Immature natural killer cell (primary cell): ENCODE measurements at places on chromosomes 3 and 15.

DNA sequence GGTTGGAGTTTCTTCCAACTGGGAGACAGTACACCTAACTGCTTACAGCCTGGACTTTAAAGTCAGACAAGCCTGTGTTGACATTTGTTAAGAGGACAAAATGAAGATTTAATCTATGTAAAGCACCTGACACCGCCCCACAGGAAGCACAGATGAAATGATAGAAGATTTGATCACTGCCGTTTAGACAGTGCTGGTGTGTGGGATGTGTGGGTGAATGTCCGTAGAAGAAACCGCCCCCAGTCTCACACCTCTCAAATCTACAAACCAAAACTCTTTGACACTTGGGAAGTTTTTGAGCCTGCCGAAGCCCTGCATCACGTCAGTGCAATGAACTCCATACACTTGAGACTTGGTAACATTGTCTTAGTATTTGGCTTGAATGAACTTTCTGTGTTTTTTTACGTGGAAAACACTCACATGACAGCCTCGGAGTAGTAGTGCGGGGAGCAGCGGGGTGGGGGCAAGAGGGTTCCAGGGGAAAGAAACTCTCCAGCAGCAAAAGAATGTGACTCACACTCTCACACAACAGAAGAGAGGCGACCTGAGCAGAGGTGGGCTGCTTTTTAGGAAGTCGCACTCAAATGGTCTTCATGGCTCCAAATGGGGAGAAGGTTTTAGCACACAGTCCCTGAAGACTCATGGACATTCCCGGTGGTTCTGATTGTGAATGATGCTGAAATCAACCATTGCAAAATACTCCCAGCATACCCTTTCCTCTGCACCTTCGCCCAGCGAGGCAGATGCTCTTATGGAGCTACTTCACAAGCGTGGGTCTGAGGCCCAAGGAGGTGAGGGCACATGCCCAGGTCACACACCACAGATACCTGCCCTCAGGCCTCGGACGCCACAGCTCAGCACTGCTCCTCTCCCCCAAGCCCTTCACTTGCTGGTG is 79.2 kb downstream of the SRGAP3 start:
- H3K27ac ChIP-seq, result no peak overlapping the region
- H3K4me1 ChIP-seq, result peaks cover 45% of the 10 kb centered on the region
- H3K4me3 ChIP-seq, result peak overlapping the region; percentile 71
- H3K36me3 ChIP-seq, result peaks cover 10% of the 10 kb centered on the region

DNA sequence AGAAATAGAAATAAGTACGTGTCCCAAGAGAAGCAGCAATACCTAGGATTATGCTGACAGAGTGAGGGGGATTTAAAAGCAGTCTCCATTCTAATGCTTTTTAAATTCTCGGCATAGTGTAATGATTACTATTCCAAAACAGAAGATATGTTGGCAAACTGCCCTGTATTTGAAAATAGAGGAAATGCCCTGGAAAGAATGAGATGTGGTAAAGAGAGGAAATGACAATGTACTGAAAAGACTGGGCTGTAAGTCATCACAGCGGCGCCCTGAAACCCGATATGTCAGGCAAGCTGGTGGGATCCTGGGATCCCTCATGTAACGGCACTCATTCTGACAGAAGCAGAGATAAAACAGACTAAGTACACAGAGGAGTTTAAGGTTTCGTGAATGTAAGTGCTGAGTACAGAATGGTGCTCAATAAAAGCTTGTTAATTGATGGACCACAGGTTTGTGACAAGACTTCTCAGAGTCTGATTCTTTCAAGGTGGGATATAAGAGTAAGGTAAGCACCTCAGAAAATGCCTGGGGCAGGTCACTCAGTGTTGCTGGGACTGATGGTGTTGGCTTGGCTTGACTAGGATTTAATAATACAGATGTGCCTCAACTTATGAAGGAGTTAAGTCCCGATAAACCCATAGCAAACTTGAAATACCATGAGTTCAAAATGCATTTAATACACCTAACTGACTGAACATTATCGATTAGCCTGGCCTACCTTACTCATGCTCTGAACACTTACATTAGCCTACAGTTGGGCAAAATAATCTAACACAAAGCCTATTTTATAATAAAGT is 91.4 kb downstream of the NFKBIZ start:
- peaks cover 17% of the 10 kb centered on the region for H3K4me1 ChIP-seq
- DNase-seq, result no peak
- no peak overlapping the region for H3K27ac ChIP-seq
- no peaks in the 10 kb centered on the region for H3K27me3 ChIP-seq

GRCh38 chr3:194087995-194088855 is 47.7 kb upstream of the HES1 start:
- H3K27ac ChIP-seq, result no peak overlapping the region
- H3K27me3 ChIP-seq, result peaks cover 6% of the 10 kb centered on the region
- peaks cover 1% of the 10 kb centered on the region for H3K4me1 ChIP-seq
- no peaks in the 10 kb centered on the region for H3K36me3 ChIP-seq
- no peak for DNase-seq

DNA sequence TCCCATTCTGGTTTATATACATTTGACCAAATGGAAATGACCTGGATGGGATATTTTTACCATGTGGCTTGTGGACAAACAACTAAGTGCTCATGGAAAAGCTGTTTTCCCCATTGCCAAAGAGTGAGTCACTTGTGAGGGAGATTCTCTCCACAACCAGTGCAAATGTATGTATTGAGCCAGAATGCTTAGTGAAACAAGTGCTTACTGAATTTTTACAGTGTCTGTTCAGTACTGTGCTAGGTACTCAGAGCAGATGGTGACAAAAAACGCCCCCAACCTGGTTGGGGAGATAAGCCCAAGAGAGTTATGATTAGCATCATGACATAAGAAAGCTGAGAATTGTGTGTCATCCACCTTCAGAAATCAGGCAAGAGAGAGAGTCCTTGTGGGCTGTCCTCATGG is 2.3 kb downstream of the CHP1 start:
- peaks cover 29% of the 10 kb centered on the region for H3K4me1 ChIP-seq
- H3K27me3 ChIP-seq, result peaks cover 6% of the 10 kb centered on the region
- no peak overlapping the region for H3K4me3 ChIP-seq
- H3K27ac ChIP-seq, result peak overlapping the region; percentile 88
- no peak for DNase-seq
- no peaks in the 10 kb centered on the region for H3K36me3 ChIP-seq

DNA sequence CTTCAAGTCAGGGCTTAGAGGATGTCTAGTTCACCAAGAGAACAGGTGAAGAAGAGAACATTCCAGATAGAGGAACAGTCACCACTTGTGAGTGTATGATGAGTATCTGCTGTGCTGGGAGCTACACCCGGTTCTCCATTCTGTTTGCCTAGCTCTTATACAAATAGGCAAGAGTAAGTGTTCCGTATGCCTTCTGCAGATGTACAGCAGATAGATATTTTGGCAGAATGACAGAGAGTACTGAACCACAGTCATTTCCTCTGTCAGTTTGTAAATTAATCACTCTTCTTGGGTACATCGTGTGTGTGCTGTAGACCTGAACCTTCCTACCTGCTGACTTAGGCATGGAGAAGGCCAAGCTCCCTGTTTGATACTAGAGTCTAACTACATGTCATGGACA is 108.3 kb upstream of the CTDSPL start:
- H3K36me3 ChIP-seq, result no peaks in the 10 kb centered on the region
- no peak for DNase-seq
- H3K27ac ChIP-seq, result no peak overlapping the region
- H3K4me1 ChIP-seq, result no peaks in the 10 kb centered on the region

DNA sequence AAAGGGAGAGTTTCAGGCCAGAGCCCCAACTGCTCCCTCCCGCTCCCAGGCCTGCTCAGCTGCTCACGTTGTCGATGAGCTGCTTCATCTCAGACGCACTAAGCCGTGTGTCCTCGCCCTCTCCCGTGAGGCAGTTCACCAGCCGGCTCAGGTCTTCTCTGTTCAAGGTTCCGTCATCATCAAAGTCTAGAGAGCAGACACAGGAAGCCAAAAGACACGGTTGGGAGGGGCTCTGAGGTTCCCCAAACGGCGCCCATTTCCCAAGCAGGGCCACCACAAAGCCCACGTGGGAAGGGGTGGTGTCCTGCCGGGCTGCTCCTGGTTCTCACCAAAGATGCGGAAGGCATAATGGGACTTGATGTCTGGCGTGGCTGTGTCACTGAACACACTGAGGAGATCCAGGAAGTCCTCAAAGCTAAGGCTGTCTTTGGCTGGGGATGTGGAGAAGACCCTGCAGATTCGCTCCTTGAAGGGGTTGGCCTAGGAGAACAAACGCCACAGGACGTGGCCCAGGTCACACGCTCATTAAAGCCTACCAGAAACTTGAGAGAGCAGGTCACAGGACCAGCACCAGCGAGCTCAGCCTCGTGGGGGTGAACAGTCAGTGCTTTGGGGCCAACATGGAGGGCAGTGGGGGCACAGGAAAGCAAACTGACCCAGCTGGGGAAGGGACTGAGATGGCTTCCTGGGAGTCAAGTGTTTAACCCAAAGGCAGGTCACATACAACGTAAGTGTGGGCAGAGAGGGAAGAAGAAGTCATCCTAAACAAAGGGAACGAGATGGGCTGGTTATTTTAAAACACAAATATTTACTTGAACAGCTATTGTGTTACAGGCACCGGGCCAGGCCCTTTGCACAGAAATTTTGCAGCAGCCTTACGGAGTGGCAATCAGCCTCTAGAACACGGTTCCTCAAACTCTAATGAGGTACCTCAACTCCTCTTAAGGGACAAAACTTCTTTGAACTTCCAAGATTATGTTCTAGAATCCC is 2.4 kb downstream of the CIB1 start:
- peak overlapping the region; percentile 99 for H3K27ac ChIP-seq
- H3K36me3 ChIP-seq, result peaks cover 26% of the 10 kb centered on the region
- peaks cover 60% of the 10 kb centered on the region for H3K4me1 ChIP-seq
- H3K4me3 ChIP-seq, result peak overlapping the region; percentile 89

GRCh38 chr3:40009991-40010390 is 200.6 kb downstream of the MYRIP start:
- H3K27me3 ChIP-seq, result peaks cover 7% of the 10 kb centered on the region
- no peaks in the 10 kb centered on the region for H3K36me3 ChIP-seq
- H3K4me1 ChIP-seq, result no peaks in the 10 kb centered on the region
- H3K4me3 ChIP-seq, result no peak overlapping the region

GRCh38 chr3:35931867-35932266 is 292.5 kb downstream of the ARPP21 start:
- H3K4me3 ChIP-seq, result no peak overlapping the region
- no peaks in the 10 kb centered on the region for H3K27me3 ChIP-seq
- no peak for DNase-seq
- H3K4me1 ChIP-seq, result no peaks in the 10 kb centered on the region
- no peak overlapping the region for H3K27ac ChIP-seq
- no peaks in the 10 kb centered on the region for H3K36me3 ChIP-seq

- no peak overlapping the region for H3K27ac ChIP-seq
- H3K4me1 ChIP-seq, result no peaks in the 10 kb centered on the region
- DNase-seq, result no peak
- peaks cover 2% of the 10 kb centered on the region for H3K27me3 ChIP-seq
These were observed 27.3 kb downstream of the GABRA5 start for GRCh38 chr15:26894181-26894580.

DNA sequence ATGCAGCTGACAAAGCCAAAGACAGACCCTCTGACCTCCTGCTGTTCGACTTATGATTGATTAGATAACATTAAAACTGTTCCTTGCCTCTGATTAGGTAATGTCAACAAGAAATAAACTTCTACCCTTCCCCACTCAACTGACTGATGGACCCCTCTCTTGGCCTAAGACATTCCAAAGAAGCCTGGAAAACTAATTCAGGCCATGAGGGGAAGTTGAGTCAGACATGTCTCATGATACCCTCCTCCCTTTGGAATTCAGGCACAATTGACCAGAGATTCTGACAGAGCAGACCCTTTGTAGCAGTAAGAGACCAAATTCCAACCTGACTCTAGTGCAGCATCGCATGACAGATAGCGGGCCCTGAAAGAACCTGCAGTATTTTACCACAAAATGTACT is 354.5 kb downstream of the OCA2 start:
- no peaks in the 10 kb centered on the region for H3K4me1 ChIP-seq
- no peak overlapping the region for H3K27ac ChIP-seq
- no peak for DNase-seq
- H3K27me3 ChIP-seq, result peaks cover 5% of the 10 kb centered on the region
- H3K36me3 ChIP-seq, result no peaks in the 10 kb centered on the region

DNA sequence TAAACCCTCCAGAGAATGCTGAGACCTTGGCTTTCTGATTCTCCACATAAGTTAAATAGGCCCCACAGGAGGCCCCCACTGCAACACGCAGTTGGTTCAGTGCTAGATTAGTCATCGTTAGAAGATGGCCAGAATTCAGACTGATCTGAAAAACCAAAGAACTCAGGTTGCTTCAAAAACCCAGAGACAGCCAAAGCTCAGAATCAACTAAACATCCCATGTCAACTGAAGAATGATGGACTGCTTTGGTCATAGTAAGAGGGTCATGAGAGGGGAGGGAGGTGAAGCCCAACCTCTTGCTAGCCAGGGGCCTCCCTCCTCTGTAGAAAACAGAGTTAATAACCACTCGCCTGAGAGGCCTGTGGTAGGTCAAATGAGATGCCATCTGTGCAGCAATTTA is 93.1 kb downstream of the AKAP13 start:
- no peak for DNase-seq
- H3K27me3 ChIP-seq, result no peaks in the 10 kb centered on the region
- H3K4me3 ChIP-seq, result no peak overlapping the region
- H3K36me3 ChIP-seq, result no peaks in the 10 kb centered on the region
- H3K27ac ChIP-seq, result no peak overlapping the region
- H3K4me1 ChIP-seq, result peaks cover 41% of the 10 kb centered on the region

DNA sequence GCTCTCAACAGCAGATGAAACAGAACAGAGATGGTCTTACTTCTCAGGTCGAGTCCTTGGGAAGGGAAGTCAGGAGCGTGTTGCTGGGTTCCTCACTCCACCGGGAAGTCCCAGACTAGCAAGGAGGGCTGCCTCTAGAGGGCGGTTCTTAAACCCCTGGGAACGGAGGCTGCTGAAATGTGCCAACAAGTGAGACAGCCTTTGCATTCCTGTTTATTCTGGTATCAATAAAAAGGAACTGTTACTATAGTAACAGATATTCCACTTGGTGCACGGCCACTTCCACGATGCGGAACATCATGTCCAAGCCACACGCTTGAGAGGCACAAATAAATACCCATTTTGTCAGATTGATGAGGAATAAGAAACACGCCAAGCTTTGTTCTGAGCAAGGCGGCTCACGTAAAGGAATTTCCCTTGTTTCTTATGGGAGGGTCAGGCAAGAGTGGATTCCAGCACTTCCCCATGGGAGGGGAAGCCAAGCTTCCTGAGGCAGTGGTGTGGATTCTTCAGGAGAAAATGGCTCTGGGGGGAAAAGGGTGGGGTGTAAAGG is at the start of gene FAM107A:
Gene FAM107A, minus strand, starts transcription at position 123 of the 553 bp plus-strand sequence. CDS start 7,531 bp downstream, outside the sequence.
- peaks cover 3% of the 10 kb centered on the region for H3K27me3 ChIP-seq
- no peak for DNase-seq
- H3K27ac ChIP-seq, result no peak within 1 kb of the TSS
- H3K4me3 ChIP-seq, result no peak within 1 kb of the TSS

- DNase-seq, result no peak
- no peaks in the 10 kb centered on the region for H3K36me3 ChIP-seq
- no peaks in the 10 kb centered on the region for H3K27me3 ChIP-seq
- H3K27ac ChIP-seq, result no peak overlapping the region
- no peaks in the 10 kb centered on the region for H3K4me1 ChIP-seq
These were observed 75.9 kb upstream of the ALDH1L1 start for GRCh38 chr3:126256251-126256650.

- no peaks in the 10 kb centered on the region for H3K36me3 ChIP-seq
- H3K27me3 ChIP-seq, result peaks cover 2% of the 10 kb centered on the region
- H3K27ac ChIP-seq, result no peak overlapping the region
- no peaks in the 10 kb centered on the region for H3K4me1 ChIP-seq
- no peak for DNase-seq
These were observed 33.4 kb downstream of the UNC13C start for GRCh38 chr15:54011656-54012055.
